A549 (cell line): ENCODE measurements at places on chromosomes 6 and 20. TPM values are rescaled to one million over a fixed set of nuclear protein-coding genes. Genes with fewer than 3 reads are reported as not detected.

The MCCD1 gene
- polyA plus RNA-seq, result not detected in 3 replicates

The ENPP5 gene
- polyA plus RNA-seq, result not detected in 3 replicates

The VSX1 gene
- 0.52 to 1.2 TPM (median 0.77 TPM) in 3 replicates for polyA plus RNA-seq

The ZNF311 gene
- 0.18 to 0.29 TPM (median 0.27 TPM) in 3 replicates for polyA plus RNA-seq

The LPA gene
- polyA plus RNA-seq, result not detected in 3 replicates

The ZC2HC1B gene
- not detected in 3 replicates for polyA plus RNA-seq

The AIF1 gene
- not detected in 3 replicates for polyA plus RNA-seq

The SAMD10 gene
- polyA plus RNA-seq, result not detected in 3 replicates

The PKHD1 gene
- not detected in 3 replicates for polyA plus RNA-seq

The CAGE1 gene
- polyA plus RNA-seq, result 0.09 to 0.16 TPM in 2 of 3 replicates, not detected in the other

The ELMO2 gene
- 22.3 to 23.4 TPM (median 22.9 TPM) in 3 replicates for polyA plus RNA-seq

The RPS18 gene
- polyA plus RNA-seq, result 3,611 to 3,881 TPM (median 3,639 TPM) in 3 replicates

The GRM4 gene
- 0.05 to 0.13 TPM (median 0.07 TPM) in 3 replicates for polyA plus RNA-seq

The BMP6 gene
- 3.0 to 8.4 TPM (median 4.5 TPM) in 3 replicates for polyA plus RNA-seq

- no peak for DNase-seq
Observed at GRCh38 chr6:101125380-101125971, 244.3 kb upstream of the ASCC3 start.

DNA sequence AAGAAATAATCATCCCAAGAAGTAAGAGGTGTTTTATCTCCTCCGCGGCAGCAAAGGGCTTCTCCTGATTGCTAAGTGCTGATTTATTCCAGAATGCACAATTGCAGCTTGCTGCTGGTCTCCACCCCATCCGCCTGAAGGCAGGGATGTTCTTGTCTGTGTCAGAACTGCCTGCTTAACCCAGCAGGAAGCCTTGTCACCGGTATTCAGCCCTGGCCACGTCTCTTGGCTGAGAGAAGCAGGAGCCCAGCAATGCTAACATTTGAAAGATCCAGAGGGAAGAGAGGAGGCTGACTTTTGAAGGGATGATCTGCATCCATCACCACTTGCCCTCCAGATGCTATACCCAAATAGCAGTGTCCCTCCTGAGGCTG, 4.2 kb downstream of the SCML4 start:
- DNase-seq, result no peak

GRCh38 chr6:30875244-30876038, 8.9 kb upstream of the DDR1 start:
- no peak for DNase-seq

- DNase-seq, result peak; percentile 10
Observed at GRCh38 chr6:132768051-132768517, 10.4 kb upstream of the VNN2 start.

GRCh38 chr6:130309028-130309427, 56.8 kb upstream of the TMEM200A start:
- no peak for DNase-seq

- no peak for DNase-seq
Observed at GRCh38 chr6:46170357-46171289, at the start of gene ENPP5. Gene ENPP5 (minus strand): TSS chr6:46170980. CDS start chr6:46168262, 2,718 bp downstream.

- DNase-seq, result no peak
Observed at GRCh38 chr6:152701081-152701862, 3.6 kb downstream of the MYCT1 start.

DNA sequence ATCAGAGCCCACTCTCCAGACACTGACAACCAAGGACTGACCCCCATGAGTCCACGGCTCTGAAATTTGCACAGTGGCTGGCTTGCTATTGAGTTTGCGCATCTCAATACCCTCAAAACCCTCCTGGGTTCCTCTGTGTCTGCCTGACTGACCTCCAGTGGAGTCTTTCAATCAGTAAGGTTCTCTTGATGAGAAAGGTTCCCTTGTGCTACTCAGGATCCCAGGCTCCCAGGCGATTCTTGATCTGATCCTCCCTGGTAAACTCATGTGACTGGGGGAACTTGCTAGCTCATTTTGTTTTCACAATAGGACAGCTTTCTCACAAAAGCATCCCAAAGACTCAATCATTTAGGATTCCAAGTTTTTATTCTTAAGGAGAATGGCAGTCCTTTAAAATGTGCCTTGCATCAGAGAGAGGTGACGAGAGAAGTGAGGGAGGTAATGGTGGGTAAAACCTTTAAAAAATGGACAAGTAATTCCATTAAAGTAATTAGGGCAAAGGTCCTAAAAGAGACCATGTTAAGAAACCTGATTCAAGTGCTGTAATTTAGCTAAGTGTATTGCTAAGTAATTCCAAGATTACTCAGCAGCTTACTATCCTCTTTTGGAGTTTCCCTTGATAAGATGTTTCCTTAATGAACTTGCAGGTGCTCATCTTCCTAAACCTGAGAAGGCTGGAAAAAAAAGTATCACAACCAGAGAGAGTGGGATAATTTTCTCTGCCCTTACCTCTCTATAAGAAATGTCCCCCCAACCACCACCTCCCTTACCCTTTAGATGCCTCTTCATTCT, 304.7 kb upstream of the SGK1 start:
- DNase-seq, result no peak

- no peak for DNase-seq
Observed at GRCh38 chr6:83292900-83293843, 100.0 kb downstream of the RWDD2A start.

DNA sequence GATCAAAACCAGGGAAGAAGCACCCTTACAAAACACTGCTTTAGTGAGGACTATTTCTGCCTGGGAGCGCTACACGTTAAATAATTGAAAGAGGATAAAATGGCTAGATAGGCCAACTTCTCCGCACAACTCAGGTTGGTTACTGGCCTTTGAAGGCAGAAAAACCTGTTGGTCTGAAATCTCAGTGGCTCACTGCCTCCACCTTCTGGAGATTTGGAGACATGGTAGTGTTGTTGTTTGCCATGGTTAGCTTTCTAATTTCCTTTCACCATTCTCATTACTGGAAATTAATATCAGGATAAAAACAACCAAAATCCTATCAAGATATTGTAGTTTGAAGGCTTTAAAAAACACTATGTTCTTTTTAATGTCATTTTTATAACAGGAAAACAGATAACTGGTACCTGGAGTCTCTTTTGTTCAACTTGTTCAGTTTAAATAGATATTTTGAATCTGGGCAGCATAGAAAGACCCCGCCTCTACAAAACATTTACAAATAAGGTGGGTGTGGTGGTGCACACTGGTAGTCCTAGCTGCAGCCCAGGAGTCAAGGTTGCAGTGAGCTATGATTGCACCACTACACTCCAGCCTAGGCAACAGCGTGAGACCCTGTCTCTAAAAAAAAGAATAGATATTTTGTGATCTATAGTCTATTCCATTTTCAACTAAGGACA, 27.5 kb upstream of the BCLAF1 start:
- DNase-seq, result peak; percentile 38

DNA sequence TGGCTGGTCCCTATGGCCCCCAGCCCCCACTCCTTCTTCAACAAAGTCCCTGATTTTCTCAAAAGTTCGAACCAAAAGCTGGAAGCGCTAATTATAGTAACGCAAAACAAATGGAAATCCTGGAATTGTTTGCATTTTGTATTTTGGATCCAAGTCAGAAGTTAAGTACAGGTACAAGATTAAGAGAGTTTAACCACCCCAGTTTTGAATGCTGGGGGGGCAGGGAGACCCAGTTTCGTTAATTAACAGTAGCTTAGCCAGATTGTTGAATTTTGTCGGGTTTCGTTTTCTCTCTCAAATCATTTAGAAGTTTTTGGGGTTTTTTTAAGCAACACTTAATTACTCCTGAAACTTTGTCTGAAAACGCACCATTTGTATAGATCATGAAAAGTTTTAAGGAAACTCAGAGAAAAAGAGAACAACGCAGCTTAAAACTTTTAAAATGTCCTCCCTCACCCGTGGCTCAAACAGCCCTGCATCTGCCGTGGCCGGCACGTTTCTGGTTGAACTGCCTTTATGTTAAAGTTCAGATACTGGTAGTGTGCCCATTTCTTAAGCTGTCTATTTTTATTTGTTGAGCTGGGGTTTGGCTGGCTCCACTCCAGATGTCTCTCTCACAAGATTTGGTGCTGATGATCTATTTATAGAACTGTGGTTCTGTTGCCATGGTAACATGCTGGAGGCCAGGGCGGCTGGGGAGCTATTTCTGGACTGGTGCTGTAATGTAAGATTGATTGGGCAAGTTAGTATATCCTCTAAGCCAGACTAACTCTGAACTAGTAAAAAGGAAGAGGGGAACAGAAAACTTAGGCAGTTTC, 55.0 kb downstream of the GNAS start:
- DNase-seq, result no peak

GRCh38 chr6:89506716-89507617, 74.0 kb downstream of the ANKRD6 start:
- DNase-seq, result no peak

DNA sequence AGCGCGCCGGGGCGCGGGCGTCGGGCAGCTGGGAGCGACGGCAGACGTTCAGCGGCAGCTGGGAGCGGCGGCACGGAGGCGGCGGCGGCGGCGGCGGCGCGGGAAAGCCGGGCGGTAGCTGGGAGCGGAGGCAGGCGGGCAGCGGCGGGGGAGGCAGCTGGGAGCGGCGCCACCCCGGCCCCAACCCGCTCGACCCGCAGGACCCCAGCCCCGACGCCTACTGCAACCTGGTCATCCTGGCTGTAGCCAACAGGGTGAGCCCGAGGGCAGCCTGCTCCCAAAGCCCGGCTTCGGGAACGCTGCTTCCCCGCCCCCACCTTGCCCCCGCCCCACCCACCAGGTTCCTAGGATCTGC, 8.9 kb downstream of the CCM2L start:
- DNase-seq, result peak; percentile 68

- no peak for DNase-seq
Observed at GRCh38 chr6:158758451-158758860, 60.7 kb downstream of the EZR start.

GRCh38 chr6:81996414-81996813, 243.9 kb upstream of the TENT5A start:
- no peak for DNase-seq

DNA sequence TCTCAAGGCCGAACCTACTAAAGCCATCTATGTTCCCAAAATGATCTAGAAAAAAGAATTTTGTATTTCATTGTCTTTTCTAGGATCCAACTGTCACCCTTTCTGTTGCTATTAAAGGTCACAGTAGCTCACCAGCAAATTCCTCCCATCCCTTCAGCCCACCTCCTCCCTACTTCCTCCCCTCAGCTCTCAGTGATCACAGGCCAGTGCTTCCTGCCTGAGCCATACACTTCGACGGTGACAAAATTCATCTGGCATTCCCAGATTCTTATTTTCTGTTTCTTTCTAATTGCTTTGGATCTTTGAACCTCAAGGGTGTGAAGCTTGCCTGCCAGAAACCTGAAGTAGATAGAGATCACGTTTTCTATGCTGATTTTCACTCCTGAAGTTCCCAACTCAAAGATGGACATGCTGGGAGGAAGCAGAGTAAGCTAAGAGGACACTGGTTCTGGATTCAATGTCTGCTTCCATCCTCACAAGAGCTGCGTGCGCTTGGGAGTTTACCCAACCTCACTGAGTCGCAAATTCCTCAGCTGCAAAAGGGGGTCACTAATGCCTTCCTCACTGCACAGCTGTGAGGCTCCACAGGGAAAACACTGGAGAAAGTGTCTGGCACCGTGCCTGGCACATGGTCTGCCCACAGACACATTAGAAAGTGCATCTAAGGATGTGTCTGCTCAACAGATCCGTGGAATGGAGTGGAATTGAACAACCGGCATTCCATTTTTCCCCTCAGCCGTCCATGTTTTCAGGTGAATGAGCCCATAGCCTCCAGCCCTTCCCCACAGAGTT, 34.5 kb downstream of the MDGA1 start:
- no peak for DNase-seq

GRCh38 chr6:13421425-13422059, 65.9 kb downstream of the GFOD1 start:
- DNase-seq, result no peak

DNA sequence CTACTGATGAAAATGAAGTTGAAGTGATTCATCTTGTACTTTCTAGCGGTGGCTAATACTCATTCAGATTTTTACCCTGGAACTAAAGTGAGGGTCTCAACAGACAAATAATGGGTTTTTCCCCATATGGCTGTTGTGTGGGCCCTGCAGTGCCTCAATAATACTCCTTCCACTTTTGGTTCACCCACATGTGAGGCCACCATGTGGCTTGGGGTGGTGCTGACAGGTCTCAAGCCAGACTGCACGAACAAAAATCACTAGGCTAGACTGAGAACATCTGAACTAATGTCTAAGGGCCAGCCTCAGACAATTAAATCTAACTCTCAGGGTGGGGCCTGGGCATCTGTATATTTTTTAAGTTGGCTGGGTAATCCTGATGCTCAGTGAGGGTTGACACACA, 7.9 kb upstream of the COL12A1 start:
- DNase-seq, result no peak

- DNase-seq, result no peak
Observed at GRCh38 chr20:47561603-47562583, 60.2 kb downstream of the NCOA3 start.

DNA sequence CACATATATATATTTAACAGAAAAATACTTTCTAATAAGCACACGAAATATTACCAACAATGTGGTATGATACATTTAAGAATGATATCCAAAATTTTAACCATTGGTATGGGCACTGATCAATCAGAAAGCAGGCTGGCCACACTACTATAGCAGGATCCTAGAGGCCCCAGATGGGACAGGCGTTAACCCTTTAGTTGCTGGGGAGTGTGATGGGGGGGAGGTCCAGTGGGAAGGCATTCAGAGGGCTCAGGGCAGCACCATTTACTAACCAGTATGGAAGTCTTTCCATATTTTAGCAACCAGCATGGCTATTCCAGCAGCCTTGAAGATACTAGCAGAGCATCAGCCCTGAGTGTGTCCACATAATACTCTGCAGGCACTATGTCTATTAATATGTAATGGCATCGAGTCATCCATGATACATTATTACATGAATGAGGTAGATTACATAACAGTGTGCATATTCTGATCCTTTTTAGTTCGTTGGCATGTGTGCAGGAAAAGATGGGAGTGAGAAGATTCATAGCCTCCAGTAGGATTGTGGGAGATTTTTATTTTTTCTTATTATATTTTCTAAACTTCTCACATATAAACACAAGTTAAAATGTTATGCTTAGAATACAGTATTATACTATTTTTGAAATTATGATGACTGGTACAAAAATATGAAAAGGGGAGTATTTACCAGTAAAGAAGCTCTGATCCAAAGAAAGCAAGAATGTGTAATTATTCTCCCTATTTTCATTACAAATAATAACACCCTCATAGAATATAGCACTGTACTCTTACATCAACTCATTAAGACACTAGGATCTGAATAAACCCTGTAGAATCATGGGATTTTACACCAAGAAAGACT, 78.9 kb downstream of the FAM217A start:
- DNase-seq, result no peak

GRCh38 chr6:42021847-42022754, 28.2 kb upstream of the TAF8 start:
- DNase-seq, result no peak

- DNase-seq, result no peak
Observed at GRCh38 chr6:134315974-134316441, 1.9 kb downstream of the SGK1 start.

DNA sequence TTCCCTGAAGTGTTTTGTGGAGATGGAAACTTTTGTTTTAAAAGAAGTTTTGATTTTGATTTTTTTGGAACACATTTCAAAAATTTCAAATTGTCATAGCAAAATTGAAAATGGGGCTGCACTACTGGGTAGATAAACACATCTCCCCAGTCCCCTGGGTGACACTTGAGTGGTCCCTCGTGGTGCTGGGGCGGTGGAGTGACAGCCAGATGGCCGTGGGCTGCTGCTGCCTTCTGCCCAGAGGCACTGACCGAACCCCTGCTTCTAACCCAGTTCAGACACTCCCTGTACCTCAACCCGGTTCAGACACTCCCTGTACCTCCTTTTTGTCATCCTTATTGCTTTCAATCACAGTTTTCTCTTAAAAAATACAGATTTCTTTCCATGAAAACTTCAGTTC, 69.9 kb upstream of the SYNJ2 start:
- DNase-seq, result no peak
